ENCODE measurements at places on chromosomes 7 and 10.

DNA sequence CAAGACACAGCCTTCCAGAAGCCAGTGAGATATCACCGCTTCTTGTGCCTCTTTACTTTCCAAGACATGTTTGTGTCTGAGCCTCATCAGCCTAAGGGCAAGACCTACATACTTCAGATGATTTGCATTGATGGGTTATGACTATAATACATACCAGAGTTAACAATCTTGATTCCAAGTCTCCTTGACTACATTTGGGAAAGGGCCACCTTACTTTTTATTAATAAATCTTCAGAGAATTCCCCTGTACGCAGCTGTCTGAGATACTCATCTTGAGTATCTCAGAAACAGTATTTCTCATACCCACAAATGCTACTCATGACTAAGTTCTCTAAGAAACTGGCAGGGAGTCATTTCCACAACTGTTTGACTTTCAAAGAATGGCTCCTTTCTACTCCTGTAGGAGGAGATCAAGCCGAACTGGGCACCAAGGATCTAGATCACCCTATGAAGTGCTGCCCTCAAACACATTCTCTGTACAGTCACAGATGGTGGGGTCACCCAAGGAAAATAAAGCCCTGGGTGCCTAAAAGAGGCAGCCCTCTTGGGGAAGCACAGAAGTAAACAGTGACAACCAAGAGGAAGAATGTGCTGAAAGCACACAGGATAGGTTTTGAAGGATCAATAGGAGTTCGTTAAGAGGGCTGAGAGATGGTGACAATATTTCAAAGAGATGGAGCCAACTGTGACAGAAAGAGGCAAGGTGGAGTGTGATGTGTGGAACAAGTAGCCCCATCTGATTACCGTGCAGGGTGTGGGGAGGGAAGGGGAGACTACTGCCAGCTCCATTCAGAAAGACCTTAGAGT, 138.9 kb downstream of the JAZF1 start:
- peak; percentile 11 for DNase-seq

GRCh38 chr7:74032191-74032490, 4.2 kb downstream of the ELN start:
- no peak for DNase-seq

DNA sequence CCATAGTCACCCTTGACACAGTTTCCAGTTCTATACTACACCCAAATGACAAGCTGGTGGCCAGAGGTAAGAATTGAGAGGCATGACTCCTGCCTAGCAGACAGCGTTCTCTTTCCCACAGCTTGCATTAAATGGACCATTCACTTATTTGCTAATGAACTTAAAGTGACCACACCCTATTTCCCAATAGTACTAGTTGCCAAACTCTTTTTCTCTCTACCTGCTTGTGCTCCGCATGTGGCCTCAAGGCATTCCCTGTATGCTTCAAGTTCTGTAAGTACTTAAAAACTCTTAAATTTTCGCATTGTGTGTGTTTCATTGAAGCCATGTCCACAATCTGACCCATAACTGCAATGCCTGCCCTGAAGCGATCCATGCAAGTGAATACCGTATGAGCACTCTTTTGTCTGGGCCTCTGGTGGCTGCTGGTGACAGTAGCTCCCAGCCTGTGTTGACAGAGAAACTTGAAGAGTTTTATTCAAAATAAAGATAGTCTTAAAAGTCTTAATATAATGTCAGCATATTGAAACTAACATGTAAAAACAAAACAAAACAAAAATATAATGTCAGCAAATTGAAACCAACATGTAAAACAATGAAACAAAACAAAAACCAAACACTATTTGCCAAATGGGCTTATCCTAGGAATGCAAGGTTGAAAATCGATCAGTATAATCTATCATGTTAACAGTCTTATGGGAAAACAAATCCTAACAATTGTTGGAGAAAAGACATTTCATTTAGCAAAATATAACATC, 73.6 kb downstream of the CCSER2 start:
- DNase-seq, result no peak

DNA sequence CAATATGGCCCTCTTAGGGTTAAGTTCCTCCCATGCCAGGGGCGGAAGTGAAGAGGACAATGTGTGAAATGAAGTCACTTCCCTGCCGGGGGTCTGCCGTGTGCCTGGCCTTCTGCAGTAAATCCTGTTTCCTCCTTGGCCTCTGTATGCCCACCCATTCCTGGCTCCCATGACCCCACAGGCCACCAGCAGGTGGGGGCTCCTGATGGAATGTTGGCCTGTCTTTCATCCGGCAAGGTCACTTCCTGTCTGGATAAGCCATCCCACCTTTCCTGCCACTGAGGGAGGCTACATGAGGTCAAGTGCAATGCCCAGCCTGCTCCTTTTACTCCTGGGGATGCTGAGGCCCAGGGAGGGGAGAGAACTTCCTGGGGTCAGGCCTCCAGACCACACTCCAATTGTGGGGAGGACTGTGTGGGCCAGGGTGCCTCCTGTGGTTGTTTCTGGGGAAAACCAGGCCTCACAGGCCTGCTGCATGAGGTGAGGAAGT, 22.3 kb downstream of the PALD1 start:
- no peak for DNase-seq

GRCh38 chr7:33946094-33946699, 40.9 kb downstream of the BMPER start:
- no peak for DNase-seq

- DNase-seq, result no peak
Observed at GRCh38 chr10:52775132-52775647, 2.6 kb upstream of the MBL2 start.

DNA sequence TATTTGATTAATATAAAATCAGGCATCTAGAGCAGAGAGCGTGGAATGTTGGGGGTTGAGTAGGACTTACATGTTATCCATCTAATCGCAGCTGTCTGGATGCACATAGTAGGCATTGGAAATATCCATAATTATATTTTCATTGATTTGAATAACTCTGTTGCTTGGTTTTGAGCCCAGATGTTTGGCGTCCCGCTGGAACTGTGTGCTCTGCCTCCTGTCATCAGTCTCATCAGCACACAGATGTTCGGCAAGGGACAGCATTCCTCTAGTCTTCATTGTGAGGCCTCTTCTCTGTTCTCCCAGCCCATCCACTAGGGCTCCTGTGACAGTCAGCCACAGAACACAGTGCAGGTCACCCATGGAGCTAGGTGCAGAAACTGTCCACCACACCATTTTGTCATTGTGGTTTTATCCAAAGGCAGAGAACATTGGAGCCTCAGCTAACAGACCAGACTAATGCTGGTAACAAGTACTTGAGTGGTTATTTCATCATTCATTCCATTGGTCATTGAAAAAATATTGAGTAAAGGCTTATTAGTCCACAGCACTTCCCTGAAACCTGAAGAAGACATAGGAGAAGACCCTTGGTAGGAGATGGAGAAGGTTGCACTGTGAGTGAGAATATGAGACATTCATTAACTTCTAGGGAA, 927.4 kb downstream of the LRMDA start:
- DNase-seq, result no peak

- no peak for DNase-seq
Observed at GRCh38 chr7:78441737-78442136, 643.2 kb downstream of the PHTF2 start.

- DNase-seq, result peak; percentile 53
Observed at GRCh38 chr7:1533547-1534329, 3.2 kb downstream of the MAFK start.

DNA sequence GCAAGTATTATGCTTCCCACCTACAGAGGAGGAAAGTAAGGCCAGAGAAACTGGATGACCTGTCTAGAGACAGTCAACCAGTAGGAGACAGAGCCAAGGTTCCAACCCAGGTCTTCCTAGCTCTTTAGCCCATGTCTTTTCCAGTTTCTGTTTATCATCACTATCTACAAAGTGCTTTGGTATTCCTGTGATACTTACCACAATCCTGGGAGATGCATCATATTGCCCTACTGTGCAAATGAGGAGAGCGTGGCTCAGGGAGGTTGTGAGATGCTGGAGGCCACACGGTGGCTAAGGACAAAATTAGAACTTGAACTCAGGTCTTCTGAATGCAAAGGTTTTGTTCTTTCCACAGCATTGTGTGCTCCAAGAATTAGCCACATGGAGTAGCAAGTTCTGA, 11.2 kb upstream of the PLEKHA1 start:
- DNase-seq, result no peak

Data from activated CD4-positive, alpha-beta T cell treated with anti-CD3 and anti-CD28 coated beads, Interleukin-2, amount 50 U/mL, for 48 hours (primary cell).